HT1080 (cell line): ENCODE measurements at places on chromosomes 6 and 20.

DNA sequence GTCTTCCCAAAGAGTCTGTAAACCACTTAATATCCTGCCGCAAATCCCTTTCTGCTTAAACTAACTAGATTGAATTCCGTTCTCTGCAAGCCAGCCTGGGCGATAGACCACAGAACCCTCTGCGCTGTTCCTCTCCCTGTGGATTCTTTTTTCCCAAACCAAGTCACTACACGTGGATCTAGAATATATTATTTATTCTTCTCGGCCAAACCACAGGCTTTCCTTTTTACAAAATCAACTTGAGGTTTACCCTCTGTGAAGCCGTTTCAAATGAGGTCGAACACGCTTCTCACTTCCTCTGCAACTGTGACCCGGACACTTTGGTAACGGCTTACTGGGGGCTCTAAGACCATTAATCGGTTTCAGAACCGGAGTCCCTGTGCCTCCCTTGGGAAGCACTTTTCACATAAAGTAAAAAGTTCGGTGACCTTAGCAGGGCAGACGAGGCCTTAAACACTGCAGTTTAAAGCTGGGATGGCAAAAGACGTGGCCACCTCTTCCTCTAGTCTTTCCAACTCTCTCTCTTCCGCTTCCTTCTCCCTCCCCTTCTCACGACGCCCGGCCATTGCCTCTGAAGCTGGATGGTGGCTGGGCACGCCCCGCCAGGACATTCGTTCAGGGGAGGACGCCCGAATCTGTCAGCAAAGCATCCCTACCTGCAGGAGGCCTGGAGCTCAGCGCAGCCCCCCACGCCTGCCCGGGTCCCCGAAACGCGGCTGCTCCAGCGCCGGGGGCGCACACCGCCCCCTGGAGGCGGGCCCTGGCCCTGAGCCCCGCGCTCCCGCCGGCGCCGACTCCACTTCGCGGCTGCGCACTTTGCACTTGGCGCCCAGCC is 55.0 kb upstream of the FOXC1 start:
- DNase-seq: peak; percentile 61

DNA sequence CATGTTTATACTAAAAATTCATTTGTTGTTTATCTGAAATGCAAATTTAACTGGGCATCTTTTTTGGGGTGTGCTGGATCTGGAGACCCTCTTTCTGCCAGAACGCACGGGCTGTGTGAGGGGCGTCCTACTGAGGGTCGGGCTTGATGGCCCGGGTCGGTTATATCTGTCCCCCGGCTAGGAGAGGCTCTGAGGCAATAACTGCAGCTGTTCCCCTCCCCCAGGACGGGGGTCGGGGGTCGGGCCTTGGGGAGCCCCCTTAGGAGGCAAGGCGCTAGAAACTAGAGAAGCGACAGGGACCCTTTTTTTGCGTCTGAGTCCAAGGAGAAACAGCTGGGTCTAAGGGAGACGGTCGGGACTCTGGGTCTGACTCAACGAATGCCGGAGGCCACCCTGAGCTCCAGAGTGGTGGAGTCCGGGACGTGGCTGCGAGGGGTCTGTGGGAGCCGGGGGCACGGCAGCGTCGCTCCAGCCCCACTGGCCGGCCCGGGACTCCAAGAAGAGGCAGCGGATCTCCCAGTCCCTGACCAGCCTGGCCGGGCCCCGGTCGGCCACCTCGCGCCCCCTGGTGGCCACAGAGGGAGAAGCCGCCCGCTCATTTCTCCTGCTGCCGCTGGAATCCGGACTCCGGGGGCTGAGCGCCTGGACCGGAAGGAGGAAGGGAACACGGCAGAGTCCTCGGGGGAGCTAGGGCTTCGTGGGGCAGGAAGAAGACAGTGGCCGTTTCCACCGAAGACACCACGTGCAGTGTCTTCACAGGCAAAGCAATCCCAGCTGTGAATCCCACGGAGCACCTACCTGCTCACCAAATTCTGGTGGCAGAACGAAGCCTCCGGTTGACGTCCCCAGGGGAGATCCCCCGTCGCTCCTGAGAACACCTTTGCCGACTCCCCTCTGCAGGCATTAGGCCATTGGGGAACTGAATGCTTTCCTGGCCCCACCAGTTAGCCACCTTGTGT is 24.0 kb upstream of the SCML4 start:
- DNase-seq: peak; percentile 78

- DNase-seq: no peak
Observed at GRCh38 chr6:79225717-79226599, 8.5 kb downstream of the HMGN3 start.

DNA sequence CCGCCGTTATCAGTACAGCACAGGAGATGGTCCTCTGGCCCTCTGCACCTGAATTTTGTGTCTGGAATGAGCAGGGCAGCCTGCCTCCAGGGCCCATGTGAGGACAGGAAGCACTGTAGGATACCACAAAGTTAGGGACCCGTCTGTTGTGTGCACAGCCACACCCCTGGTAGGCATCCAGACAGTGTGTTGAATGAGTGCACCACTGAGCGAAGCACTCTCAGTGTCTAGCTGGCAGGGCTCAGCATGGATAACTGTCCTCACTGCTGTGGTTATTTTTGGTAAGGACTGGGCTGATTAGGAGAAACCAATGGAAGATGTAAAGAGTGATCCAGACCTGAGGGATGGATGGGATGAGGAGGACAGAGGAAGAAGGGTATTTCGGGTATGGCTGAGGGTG is 178.7 kb downstream of the CLIC5 start:
- DNase-seq: no peak

GRCh38 chr6:36865835-36866234 is 8.8 kb downstream of the PPIL1 start:
- no peak for DNase-seq
